ENCODE measurements at places on chromosomes 2 and 18.
A peak's percentile ranks its signal among the peaks of the same experiment; 100 is the strongest.

- no peak for DNase-seq
Measured at GRCh38 chr18:9488538-9488937, 13.2 kb downstream of the RALBP1 start.

DNA sequence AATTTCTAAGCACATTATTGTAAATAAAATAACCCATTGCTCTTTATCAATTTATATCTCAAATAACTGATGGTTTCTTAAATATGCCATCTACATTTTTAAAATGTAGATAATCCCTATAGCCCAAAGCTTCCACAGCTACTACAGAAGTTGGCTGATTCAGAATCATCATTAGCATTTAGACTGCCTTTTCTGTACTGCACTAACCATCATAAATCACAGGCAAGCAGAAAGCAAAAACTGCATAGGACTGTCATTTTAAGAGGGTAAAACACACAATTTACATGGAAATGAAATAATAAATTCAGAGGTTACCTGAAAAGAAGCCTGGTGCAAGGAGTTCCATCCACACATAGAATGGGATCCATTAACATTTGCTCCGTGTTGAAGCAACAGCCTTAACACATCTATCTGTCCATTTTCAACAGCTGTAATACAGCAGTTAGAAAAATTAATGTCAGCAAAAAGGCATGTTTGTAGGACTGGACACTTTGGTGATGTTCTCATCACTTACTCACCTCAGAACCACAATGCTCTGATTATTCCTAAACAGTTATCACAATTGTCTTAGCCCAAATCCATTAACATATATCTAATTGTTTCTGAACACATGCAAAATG is 38.4 kb upstream of the CHAC2 start:
- DNase-seq: no peak

GRCh38 chr18:47944972-47945852 is 14.8 kb upstream of the SMAD2 start:
- no peak for DNase-seq

DNA sequence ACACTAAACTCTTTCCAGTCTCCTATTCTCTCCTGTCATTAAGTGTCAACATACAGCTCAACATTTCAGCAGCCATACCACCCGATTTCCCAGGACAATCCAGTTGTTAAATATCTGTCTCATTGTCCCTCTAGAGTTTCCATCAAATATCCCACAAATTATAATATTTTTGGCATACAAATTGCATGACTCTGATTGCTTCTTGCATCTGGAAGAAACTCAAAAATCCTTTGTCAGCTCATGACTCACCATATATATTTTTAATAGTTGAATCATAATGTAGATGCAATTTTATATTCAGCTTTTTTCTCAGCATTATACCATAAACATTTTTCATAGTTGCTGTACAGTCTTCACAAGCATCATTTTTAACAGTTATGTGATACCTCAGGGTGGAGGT is 7.2 kb downstream of the SLC30A3 start:
- no peak for DNase-seq

- DNase-seq: no peak
Measured at GRCh38 chr2:69376403-69376802, 10.6 kb downstream of the GFPT1 start.

DNA sequence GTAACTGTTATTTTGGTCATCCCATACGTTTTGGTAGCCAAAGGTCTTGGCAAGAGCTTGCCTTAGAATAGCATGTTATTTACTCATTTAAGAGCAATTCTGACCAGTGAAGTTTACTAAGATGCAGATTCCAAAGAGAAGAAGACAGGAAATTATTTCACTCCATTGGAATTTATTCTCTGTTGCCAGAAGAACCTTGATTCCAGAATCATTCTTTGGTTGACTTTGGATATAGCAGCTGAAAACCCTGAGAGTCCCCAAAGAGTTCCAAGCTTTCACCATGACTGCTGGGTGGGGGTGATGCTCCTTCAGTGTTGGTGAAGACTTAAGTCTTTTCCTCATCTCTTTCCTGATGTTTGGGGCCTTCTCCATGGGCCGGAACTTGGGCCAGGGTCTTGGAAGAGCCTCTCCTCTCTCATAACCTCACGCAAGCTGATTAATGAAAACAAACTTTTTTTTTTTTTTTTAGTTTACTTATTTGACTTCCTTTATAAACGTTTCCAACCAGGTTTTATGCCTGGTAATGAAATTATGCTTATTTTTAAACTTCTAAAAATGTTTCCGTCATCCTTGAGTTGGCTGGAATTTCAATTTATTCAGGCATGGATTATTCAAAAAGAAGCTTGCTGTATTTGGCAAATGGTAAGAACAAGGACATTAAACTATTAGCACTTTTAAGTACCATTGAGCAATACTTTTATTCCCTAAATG is 192.0 kb downstream of the MTX2 start:
- DNase-seq: no peak

DNA sequence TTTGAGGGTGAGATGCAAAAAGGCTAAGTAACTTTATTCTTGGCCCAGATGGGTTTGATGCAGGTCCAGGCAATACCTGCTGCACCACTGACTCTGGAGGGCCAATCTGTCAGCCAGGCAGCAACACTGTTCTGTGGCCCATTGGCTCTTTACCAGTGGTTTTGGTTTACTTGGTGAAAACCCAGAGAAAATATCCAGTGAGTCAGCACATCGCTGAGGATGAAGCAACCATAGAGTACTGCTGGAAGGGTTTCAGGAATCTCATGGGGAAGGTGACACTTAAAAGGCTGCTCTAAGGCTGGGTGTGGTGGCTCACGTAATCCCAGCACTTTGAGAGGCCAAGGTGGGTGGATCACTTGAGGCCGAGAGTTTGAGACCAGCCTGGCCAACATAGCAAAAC is 192.5 kb upstream of the FAM98A start:
- peak; percentile 33 for DNase-seq

DNA sequence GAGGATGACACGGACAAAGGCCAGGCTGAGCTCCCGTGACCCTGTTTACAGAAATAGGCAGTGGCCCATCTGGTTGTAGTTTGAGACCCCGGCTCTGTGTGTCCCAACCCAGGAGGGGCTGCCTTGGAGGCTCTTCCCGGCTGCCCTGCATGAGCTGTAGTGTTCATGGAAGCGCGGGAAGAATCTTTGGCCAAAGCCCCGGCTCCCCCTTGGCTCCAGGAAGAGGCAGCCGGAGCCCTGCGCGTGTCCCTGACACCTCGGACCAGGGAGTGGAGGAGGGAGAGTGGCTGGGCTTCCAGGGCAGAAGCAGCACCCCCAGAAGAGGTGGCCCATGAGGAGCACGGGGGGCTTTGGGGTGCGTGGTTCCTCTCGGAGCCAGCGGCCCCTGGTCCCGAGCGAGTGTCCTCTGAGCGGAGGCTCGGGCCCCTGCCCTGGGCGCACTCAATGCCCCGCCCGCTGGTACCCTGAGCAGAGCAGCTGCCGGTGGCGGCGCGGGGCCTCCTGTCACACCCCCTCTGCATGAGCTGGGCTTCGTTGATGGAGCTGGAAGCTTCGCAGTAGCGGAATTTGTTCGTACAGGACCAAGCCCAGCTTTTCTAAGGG is 21.7 kb downstream of the GPR35 start:
- no peak for DNase-seq

GRCh38 chr2:182148344-182148743 is 162.7 kb downstream of the PPP1R1C start:
- no peak for DNase-seq

DNA sequence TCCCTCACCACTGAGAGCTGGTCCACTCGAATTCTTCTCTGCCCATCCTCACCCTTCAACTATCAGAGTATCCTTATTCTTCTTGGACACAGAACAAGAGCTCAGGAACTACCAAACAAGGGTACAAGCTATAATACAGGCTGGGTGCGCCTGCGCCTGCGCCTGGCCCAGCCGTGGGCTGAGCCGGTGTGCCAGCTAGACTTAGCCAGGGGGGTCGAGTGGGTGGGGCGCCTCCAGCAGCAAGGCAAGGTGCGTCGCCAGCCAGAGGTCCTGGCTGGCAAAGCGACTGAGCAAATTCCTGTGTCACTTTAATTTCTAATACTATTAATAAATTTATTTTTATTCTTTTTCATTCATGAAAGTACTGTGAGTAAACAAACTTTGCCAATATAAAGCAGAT is 1072.6 kb upstream of the PIK3C3 start:
- no peak for DNase-seq

DNA sequence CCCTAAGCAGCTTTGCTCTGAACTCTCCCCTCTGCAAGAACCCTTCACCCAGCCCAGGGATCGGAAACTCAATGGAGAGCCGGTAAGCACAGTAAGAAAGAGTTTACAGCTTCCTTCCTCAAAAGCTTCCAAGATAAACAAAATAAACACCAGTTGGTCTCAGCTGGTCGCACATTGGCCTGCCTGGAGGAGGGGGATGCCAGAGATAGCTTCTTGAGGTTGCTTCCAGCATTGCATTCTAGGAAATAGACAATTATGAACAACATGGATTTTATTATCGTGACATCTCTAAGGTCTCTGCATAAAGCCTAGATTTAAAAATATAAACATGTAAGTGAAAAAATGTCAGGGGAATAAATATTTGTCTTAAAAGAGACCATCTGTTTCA is 141.5 kb upstream of the PKDCC start:
- no peak for DNase-seq

DNA sequence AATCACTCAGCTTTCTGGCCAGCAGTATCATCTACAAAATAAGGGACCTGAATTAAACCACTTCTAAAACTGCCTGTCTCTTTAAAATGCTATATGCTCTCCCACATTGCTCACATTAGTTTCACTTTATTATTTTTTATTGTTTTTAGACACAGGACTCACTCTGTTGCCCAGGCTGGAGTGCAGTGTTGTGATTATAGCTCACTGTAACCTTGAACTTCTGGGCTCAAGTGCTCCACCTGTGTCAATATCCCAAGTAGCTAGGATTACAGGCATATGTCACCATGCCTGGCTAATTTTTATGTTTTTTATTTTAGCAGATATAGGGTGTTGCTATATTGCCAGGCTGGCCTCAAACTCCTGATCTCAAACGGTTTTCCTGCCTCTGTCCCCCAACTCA is 591.3 kb upstream of the ZNF804A start:
- no peak for DNase-seq

GRCh38 chr2:29052807-29053206 is 21.5 kb downstream of the PCARE start:
- DNase-seq: no peak

DNA sequence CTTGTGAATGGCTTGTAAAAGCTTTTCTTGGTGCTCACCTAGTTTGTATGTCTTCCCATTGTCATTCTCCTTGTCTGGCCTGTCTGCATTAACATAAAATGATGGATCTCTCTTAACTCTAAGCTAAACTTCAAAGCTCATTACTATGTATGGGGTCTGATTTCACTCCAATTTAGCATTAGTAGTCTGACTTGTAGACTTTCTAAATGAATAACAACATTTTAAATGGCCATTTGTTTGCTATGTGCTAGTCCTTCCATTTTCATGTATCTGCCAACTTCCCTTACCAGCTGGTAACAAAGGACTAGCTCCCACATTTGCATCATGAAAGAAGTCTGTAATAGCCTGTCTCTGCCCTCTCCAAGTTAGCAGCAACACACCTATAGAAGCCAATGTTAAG is 324.2 kb upstream of the RGPD4 start:
- no peak for DNase-seq
